ENCODE measurements at places on chromosomes 1 and 21.

DNA sequence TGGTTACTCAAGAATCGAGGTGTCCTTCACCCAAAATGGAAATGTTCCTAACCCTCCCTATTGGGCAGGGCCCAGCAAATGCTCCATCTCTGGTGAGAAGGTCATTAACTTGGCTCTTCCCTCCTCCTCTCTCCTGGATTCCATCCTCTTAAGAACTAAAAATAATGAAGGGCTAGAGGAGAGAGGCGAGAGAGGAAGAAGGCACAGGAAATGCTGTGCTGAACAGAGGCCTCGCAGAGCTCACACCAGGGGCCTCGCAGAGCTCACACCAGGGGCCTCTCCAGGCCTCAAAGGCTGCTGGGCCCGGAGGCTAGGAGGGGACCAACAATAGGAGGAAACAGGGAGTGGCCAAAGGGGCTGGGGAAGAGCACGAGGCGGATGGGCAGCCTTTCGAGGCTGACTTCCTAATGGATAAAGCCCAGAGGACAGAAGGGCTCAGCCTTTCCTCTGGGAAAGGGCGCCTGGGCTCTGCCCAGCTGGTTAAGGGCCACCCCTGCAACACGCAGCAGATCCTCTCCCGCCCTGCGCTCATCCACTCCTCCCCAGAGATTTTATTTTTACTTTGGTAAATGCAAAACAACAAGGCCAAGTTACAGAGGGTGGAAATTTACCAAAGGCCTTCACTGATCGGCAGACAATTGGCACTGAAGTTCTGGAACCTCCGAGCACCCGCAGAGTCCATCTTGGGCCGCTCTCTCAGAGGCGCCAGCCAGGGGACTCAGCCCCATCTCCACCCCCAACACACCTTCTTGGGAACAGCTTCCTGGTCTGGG is 78.5 kb downstream of the ITPKB start:
- DNase-seq = no peak

- no peak for DNase-seq
These were observed 42.1 kb downstream of the UBE2U start for GRCh38 chr1:64245495-64245894.

- DNase-seq = no peak
These were observed 39.8 kb downstream of the DIP2A start for GRCh38 chr21:46498335-46499050.

GRCh38 chr1:180228648-180229482 is 1.2 kb upstream of the LHX4 start:
- DNase-seq = no peak

GRCh38 chr21:29961291-29962027 is 21.7 kb upstream of the GRIK1 start:
- no peak for DNase-seq

Data from activated T-helper 9 cell treated with anti-CD3 and anti-CD28 coated beads, Interleukin-2, amount 50 U/mL, for 16 hours (primary cell).